ENCODE measurements at places on chromosomes 3 and 15. TPM values are rescaled to one million over a fixed set of nuclear protein-coding genes. Genes with fewer than 3 reads are reported as not detected.

The CLEC3B gene
- 96.9 TPM for total RNA-seq

The SYNPR gene
- total RNA-seq = not detected

GRCh38 chr3:172442606-172443005 lies 5.7 kb downstream of the GHSR start:
- no peak for DNase-seq
- H3K36me3 ChIP-seq = no peaks in the 10 kb centered on the region
- H3K4me3 ChIP-seq = no peak overlapping the region
- no peaks in the 10 kb centered on the region for H3K4me1 ChIP-seq
- no peaks in the 10 kb centered on the region for H3K27me3 ChIP-seq

DNA sequence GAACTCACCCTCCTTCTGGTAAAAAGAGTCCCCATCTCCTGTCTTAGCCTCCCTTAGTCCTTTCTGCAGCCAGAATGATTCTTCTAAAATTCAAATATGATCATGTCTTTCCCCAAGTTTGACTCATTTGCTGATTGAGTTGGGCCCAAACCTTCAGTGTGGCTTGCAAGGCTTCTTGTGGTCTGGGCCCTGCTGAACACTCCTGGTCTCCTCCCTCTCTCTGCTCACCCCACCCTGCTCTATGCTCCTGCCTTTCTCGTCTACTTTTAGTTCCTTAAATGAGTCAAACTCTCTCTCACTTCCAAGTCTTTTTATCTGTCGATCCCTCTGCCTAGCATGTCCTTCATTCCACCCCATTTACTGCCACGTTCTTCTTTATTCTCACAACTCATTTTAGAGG lies 72.6 kb downstream of the CCR1 start:
- no peaks in the 10 kb centered on the region for H3K36me3 ChIP-seq
- no peaks in the 10 kb centered on the region for H3K4me1 ChIP-seq
- no peak overlapping the region for H3K27ac ChIP-seq
- DNase-seq = no peak

- H3K4me1 ChIP-seq = no peaks in the 10 kb centered on the region
- H3K27ac ChIP-seq = no peak overlapping the region
- no peak overlapping the region for H3K4me3 ChIP-seq
Observed at GRCh38 chr3:44114142-44114541, 127.5 kb upstream of the TOPAZ1 start.

DNA sequence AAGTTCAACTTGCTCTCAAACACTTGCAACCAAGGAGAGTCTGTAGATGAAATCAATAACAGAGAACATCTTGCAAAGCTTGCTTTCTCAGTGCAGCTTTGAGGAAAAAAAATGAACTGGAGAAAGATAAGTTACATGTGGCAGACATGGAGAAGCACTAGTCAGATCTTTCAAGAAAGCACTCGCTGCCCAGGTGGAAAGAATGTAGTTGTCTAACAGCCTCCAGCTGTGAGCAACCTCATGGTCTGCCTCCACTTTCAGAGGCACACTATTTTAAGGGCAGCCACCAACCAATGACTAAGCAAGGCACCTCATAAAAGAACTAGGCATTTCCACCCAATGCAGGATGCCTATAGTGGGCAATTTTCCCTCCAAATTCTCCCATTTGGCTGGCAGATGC lies 125.4 kb upstream of the CPNE4 start:
- no peaks in the 10 kb centered on the region for H3K36me3 ChIP-seq
- no peaks in the 10 kb centered on the region for H3K27me3 ChIP-seq
- H3K4me3 ChIP-seq = no peak overlapping the region
- H3K4me1 ChIP-seq = no peaks in the 10 kb centered on the region
- no peak for DNase-seq

Measured in aorta (tissue), 5 donors.